COR-L47 (cell line): ENCODE measurements at places on chromosomes 7 and 10.

GRCh38 chr7:115066050-115066449 is 144.2 kb downstream of the MDFIC start:
- DNase-seq: no peak

DNA sequence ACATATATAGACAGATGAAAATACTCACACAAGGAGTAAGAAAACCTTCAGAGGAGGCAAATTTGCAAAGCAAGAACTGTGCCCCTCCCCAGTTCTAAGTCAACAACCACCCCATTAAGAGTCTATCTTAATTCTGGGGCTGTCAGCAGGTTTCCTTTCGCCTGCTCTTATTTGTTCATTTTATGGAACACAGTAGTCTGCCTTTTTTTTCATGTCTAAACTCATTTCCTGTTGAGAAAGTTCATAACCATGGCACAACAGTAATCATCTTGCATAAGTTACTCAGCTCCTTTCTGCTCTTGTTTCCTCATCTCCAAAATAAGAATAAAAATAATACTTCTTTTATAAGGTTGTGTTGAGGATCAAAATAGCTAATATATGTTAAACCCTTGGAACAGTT is 25.8 kb upstream of the AMPH start:
- DNase-seq: peak; percentile 17

DNA sequence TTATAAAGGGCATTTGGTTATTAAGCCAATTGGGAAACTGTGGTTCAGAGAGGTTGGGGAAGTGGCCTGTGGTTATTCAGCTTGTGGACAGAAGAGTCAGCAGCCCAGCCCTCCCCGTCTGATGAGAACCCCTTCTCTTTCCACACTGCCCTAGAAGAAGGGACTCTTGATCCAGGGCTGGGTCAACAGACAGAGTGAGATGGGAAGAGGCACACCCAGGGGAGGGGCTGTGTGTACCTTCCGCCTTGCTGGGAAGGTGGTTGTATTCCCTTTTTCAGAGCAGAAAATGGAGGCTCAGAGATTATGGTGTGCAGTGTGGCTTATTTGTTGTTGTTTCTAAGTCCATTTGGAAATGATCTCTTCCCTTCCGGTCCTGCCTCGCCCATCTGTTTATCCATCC is 103.4 kb downstream of the GRK5 start:
- DNase-seq: no peak

DNA sequence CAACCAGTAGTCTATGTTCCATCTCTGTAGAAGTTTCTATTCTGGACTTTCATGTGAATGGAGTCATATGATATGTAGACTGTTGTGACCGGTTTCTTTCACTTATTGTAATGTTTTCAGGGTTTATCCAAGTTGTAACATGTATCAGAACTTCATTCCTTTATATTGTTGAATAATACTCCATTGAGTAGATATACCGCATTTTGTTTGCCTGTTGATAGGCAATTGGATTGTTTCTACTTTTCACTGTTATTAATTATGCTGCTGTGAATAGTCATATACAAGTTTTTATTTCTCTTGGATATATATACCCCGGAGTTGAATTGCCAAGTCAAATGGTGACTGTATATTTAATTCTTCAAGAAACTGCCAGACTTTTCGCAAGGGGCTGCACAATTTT is 40.1 kb downstream of the SNX10 start:
- no peak for DNase-seq

DNA sequence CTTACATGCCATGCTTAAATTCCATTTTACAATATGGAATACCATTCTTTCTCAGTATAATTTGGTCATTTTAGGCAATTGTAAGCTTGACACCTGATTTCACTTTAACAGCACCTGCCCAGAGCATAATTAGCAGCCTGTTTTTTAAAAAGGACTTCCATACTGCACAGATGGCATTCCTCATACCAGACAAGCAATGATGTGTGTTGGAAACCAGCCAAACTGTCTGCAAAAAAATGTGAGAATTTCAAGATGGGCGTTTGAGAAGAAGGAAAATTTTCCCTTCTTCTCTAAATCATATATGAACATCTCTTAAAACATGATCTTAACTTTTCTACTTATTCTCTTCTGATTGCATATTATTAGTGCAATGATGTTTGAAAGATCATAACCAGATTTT is 40.4 kb upstream of the AGMO start:
- DNase-seq: no peak

GRCh38 chr7:15737601-15738000 is 51.1 kb upstream of the MEOX2 start:
- no peak for DNase-seq

DNA sequence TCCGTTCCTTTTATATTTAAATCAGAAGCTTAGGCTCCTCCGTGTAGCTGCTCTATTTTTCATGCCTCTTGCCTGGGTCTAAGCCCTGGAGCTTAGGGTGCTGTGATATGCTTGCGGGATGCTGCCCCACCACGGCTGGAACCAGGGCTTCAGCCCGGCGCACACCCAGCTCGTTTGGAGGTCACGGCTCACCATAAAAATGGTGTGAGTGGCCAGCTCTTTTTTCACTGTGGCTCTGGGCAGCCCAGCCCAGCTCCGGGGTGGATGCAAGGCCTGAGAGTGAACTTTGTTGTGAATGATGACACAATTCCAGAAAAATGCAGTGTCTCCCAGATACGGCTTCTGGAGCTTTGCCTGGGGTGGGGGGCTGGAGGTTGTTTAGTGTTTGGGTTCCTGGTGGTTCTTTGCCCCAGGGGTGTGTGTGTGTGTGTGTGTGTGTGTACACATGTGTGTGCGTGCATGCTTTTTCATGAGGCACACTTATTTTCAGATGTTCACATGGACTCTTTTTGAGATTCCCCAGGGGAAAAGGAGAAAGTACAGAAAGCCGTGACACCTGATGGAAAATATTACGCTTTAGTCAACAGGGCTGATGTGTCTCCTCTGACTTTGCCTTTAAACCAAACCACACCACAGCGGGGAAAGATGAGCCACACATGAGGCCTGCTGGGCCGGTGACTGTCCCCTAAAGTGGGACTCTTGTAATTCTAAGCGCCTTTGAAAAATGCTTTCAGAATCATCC is 46.2 kb downstream of the GRK5 start:
- DNase-seq: no peak

- DNase-seq: no peak
Measured at GRCh38 chr10:78542141-78542489, 508.5 kb downstream of the RPS24 start.
